H4 (cell line): ENCODE measurements at places on chromosomes 7 and 10. TPM values are rescaled to one million over a fixed set of nuclear protein-coding genes. Genes with fewer than 3 reads are reported as not detected.
A peak's percentile ranks its signal among the peaks of the same experiment; 100 is the strongest.

DNA sequence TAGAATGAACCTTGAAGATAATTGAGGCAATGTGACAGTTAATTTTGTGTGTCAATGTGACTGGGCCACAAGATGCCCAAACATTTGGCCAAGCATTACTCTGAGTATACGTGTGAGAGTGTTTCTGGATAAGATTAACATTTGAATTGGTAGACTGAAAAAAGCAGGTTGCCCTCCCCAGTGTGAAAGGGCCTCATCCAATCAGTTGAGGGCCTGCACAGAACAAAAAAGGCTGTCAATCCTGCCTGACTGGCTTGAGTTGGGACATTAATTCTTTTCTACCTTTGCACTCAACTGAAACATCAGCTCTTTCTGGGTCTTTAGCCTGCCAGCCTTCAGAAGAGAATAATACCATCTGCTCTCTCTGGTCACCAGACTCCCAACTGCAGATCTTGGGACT is 56.6 kb upstream of the PDE1C start:
- DNase-seq: no peak

DNA sequence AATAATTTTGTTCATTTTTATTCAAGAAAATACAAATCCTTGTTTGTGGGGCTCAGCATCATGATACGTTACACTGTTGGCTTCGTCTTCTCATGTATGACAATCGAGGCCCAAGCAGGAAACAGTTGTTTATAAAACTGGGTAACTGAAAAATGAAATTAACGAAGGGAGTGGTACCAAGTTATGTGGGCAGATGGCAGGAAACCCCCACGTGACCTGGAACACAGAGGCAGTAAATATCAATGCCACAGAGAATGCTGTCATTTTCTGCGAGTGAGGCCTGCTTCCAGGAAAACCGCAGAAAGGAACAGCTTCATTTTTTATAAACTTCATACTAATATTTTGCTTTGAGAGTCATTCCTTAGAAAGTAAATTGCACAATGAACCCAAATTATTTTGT is 201.0 kb upstream of the ADARB2 start:
- peak; percentile 21 for DNase-seq

DNA sequence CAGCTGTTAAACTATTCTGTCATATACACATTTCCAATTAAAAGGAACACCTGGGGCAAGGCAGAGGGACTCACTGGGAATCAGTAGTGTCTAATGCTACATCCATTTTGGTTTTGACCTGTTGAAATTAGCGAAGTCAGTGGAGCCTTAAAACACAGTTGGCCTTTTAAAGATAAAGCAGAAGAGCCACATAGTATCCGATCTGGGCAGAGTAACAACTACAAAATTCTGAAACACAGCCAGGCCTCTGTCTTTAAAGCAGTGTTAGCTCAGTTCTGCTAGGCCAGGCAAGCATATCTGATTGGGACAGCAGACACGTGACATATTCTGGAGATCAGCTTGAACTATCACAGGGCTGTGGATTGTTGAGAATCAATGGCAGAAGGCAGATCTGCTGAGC is 117.5 kb upstream of the WNT16 start:
- DNase-seq: no peak

The CYP2C18 gene
- 0.04 TPM in 1 of 2 replicates, not detected in the other for total RNA-seq

GRCh38 chr10:75726522-75727483 is 295.4 kb downstream of the LRMDA start:
- no peak for DNase-seq

- peak; percentile 48 for DNase-seq
Observed at GRCh38 chr10:96614515-96614914, 27.7 kb upstream of the TM9SF3 start.

The MRC1 gene
- total RNA-seq: not detected in 2 replicates

DNA sequence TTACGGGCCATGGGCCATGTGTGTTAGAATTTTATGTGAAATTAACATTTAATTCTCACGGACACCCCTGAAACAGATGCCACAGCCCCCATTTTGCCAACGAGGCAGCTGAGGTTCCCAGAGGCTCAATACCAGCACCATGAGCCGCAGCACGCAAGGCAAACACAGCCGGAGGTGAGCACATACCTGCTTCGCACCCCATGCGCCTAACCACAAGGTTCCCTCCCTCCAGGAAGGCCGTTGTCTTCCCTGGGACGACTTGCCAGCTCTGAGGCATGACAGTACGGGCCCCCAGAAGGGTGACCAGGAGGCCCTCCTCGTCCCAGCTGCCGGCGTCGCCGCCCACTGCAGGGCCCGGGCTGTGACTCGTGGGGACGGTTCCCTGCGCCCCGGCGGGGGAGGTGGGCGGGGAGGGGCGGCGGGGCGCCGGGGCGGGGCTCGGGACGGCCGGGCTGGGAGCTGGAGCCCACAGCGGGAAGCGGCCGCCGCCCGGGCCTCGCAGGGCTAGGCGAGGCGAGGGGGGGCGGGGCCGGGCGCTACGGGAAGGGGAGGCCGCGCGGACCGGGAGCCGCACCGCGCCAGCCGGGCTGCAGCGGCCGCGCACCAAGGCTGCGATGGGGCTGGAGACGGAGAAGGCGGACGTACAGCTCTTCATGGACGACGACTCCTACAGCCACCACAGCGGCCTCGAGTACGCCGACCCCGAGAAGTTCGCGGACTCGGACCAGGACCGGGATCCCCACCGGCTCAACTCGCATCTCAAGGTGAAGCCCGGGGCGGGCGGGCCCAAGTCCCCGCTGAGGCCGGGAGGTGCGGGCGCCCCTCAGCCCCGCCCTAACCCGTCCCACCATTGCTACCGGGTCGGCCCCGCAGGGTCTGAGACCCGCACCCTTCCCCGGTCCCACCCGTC is at the start of gene CAV2:
Gene CAV2 (plus strand): TSS at position 571 of the 910 bp plus-strand sequence. CDS start 44 bp downstream, at position 615.
- peak; percentile 44 for DNase-seq

DNA sequence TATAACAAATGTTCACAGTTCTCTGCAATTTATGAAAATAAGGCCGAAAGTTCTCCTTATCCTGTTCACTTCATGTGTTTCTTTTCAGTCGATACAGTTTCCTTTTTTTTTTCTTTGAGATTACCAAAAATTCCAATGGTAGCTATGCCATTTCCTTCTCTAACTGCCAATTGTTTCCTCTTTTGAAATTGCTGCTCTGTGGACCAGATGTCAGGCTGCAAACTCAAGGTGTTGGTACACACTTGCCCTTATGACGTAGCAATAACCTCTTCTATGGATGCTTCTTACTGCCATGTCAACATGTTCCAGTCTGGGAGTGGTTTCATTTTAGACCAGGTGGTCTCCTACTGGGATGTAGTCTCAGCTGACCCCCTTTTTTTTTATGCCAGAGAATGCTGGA is 52.9 kb downstream of the CASD1 start:
- no peak for DNase-seq

GRCh38 chr10:116437076-116437692 is 9.5 kb downstream of the PNLIPRP3 start:
- DNase-seq: no peak

- DNase-seq: peak; percentile 96
Observed at GRCh38 chr7:21580073-21580521, 37.3 kb downstream of the DNAH11 start.

GRCh38 chr7:522071-522950 is 2.7 kb upstream of the PDGFA start:
- DNase-seq: no peak

The EVX1 gene
- not detected in 2 replicates for total RNA-seq

- no peak for DNase-seq
Observed at GRCh38 chr10:102701272-102701671, 12.9 kb downstream of the ARL3 start.

- DNase-seq: no peak
Observed at GRCh38 chr7:45882465-45882810, 5.8 kb upstream of the IGFBP1 start.

DNA sequence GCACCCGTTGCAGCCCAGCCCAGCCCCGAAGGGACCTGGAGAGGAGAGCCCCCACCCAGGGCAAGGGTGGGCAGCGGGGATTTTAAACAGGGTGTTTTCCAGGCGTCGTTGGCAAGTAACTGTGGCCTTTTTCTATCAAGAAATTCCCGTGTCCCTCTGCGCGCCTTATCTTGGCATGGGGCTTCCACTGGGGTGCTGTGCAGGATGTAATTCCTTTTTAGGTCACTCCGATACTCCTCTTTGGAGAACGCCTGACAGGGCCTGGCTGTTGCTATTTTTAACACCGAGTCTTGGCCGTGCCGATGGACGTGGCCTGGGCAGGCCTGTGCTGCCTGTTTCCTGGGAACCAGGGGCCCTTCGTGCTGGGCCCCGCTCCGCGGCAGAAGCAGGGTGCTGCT is 93.8 kb downstream of the INPP5A start:
- DNase-seq: no peak

DNA sequence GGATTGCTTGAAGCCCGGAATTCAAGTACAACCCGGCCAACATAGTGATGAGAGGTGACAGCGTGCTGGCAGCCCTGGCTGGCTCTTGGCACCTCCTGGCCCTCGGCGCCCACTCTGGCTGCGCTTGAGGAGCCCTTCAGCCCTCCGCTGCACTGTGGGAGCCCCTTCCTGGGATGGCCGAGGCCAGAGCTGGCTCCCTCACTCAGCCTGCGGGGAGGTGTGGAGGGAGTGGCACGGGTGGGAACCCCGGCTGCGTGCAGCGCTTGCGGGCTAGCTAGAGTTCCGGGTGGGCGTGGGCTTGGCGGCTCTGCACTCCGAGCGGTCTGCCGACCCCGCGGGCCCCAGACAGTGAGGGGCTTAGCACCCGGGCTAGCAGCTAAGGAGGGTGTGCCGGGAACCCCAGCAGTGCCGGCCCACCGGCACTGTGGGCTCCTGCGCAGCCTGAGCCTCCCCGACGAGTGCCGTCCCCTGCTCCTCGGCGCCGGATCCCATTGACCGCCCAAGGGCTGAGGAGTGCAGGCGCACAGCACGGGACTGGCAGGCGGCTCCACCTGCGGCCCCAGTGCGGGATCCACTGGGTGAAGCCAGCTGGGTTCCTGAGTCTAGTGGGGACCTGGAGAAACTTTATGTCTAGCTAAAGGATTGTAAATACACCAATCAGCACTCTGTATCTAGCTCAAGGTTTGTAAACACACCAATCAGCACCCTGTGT is 12.1 kb upstream of the RNF216 start:
- no peak for DNase-seq

- no peak for DNase-seq
Observed at GRCh38 chr7:90660819-90661218, 64.7 kb downstream of the CDK14 start.

DNA sequence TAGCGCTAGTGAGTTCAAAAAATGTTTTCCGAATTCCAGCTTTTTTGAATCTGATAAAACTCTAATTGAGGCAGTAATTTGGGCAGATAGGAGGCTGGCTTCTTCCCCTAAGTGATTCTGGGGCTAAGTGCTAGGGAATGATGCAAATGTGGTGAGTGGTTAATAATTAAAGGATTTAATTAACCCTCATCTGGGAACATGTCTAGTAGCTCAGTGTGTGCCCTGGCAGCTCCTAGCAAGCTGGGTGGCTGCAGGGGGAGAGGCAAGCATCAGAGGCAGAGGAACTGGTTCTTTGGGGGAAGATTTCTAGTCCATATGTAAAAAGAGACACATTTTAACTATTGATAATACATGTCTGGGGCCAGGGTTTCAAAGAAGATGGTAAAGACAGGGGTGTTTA is 354.5 kb downstream of the WDR11 start:
- DNase-seq: no peak

GRCh38 chr10:28806951-28807759 is 129.8 kb downstream of the BAMBI start:
- no peak for DNase-seq

The MMD2 gene
- not detected in 2 replicates for total RNA-seq

The FIGNL1 gene
- 46.2 and 51.8 TPM in 2 replicates for total RNA-seq

The CNTNAP2 gene
- total RNA-seq: 1.7 and 2.8 TPM in 2 replicates
